Left kidney (tissue), 8 donors: ENCODE measurements at places on chromosomes 5 and 9. TPM values are rescaled to one million over a fixed set of nuclear protein-coding genes. Genes with fewer than 3 reads are reported as not detected.

GRCh38 chr5:4572311-4573100, 567.6 kb upstream of the ADAMTS16 start:
- no peak for DNase-seq

- DNase-seq = no peak
Measured at GRCh38 chr5:111813537-111813936, 56.5 kb upstream of the NREP start.

MAML1 gene
- 43.7 TPM for polyA plus RNA-seq

DNA sequence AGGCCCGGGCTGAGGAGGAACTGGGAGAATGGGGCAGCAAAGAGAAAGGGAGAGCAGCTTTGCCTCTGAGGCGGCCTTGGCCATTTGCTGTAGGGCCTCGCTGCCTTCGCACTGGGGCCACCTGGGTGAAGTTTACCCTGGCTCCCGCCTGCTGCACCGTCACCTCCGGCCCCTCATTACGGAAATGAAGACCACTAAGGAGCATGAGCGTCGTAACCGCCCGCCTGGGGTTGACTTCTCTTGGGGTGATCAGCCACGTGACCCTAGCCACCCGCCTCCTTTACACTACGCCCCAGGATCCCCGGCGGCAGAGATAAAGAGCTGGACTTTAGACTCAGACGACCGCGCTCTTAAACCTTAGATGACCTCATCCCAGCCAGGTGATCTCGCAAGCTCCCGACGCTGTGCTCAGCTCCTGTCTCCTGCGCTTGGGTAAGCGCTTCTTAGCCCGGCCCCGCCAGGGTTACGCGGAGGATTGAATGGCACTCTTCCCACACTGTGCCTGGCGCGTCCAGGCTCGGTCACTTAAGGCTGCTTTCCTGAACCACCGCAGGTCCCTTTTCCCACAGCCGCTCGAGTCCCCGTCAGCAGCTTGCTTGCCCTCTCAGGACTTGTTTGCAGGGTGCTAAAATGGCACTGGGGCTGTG, 107.9 kb upstream of the LARP1 start:
- DNase-seq = no peak

FOXI1 gene
- 4.8 TPM for polyA plus RNA-seq

PCDHB2 gene
- polyA plus RNA-seq = 6.6 TPM
